ENCODE measurements at places on chromosomes 1 and 21.

- DNase-seq = no peak
- no peaks in the 10 kb centered on the region for H3K27me3 ChIP-seq
- no peak overlapping the region for H3K27ac ChIP-seq
- H3K36me3 ChIP-seq = no peaks in the 10 kb centered on the region
- H3K4me3 ChIP-seq = no peak overlapping the region
Measured at GRCh38 chr21:14290576-14290975, 74.6 kb downstream of the RBM11 start.

- no peaks in the 10 kb centered on the region for H3K27me3 ChIP-seq
- no peak for DNase-seq
- H3K4me1 ChIP-seq = no peaks in the 10 kb centered on the region
- H3K27ac ChIP-seq = no peak overlapping the region
- H3K36me3 ChIP-seq = peaks cover 50% of the 10 kb centered on the region
- no peak overlapping the region for H3K4me3 ChIP-seq
Measured at GRCh38 chr21:45266518-45267389, 20.9 kb downstream of the POFUT2 start.

- H3K36me3 ChIP-seq = no peaks in the 10 kb centered on the region
- H3K27me3 ChIP-seq = peaks cover 12% of the 10 kb centered on the region
- DNase-seq = no peak
- H3K4me3 ChIP-seq = no peak overlapping the region
- no peak overlapping the region for H3K27ac ChIP-seq
Measured at GRCh38 chr1:156815307-156815826, 1.3 kb downstream of the SH2D2A start.

DNA sequence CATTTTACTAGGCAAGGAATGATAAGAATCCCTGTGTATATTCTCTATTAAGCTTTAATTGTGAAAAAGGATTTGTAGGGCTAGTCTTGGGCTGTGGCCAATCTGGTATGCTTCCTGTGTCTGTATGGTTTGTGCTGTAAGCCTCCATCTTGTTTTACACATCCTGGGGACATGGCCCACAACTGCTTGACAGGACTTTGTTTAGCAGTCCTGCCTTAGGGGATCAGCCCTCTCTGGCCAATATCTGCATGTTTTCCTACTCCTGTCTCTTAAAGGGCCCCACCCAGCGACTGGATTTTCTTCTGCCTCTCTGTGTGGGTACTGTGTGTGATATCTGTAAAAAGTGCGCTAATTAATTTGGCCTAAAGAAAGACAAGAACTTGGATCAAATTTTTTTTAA is 813.2 kb downstream of the PLA2G4A start:
- no peak for DNase-seq
- no peak overlapping the region for H3K4me3 ChIP-seq
- H3K27me3 ChIP-seq = no peaks in the 10 kb centered on the region

- H3K27me3 ChIP-seq = no peaks in the 10 kb centered on the region
- H3K27ac ChIP-seq = no peak overlapping the region
- H3K4me1 ChIP-seq = no peaks in the 10 kb centered on the region
- H3K4me3 ChIP-seq = no peak overlapping the region
- H3K36me3 ChIP-seq = no peaks in the 10 kb centered on the region
Measured at GRCh38 chr1:196317535-196318522, 290.4 kb downstream of the KCNT2 start.

DNA sequence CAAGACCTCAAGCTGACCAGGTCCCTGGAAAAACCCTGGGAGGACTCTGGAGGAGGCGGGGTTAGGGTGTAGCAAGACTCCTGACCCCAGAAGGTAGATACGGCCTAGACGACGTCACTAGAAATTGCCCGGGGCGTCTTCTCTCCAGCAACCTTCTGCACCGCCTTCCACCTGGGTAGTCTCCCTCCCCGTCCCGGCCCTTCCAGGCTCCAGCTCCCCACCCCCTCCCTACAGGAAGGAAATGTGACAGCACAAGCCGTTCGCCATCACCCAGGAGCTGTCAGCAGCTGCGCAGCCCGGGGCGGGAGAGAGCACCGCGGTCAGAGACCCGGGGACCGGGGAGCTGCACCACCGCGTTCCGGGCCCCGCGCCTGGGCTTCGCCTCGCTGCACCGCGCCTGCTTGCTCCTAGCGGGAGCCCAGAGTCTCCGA is 20.0 kb downstream of the SERTAD4 start:
- H3K4me3 ChIP-seq = peak overlapping the region; percentile 33
- no peak for DNase-seq
- no peak overlapping the region for H3K27ac ChIP-seq
- peaks cover 7% of the 10 kb centered on the region for H3K4me1 ChIP-seq

GRCh38 chr1:245197121-245197520 is 42.3 kb downstream of the KIF26B start:
- no peak overlapping the region for H3K4me3 ChIP-seq
- DNase-seq = no peak
- no peaks in the 10 kb centered on the region for H3K36me3 ChIP-seq
- peaks cover 2% of the 10 kb centered on the region for H3K4me1 ChIP-seq
- H3K27me3 ChIP-seq = no peaks in the 10 kb centered on the region
- no peak overlapping the region for H3K27ac ChIP-seq

DNA sequence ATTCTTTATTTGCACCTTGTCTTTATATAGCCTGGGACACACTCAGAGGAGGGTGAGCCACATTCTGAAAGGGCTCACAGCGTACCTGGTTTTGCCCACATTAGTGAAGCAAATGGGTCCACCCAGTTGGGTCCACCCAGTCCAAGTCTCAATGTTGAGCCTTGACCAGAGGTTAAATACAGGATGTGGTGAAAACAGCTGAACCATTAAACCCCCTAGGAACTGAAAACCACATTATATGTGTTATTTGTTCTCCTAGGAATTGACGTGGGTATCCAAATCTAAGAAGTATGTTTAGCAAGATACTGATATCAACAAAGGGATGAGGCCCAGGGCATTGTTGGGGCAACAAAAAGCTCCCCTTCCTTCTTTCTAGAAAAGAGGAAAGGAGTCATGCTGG is 83.8 kb downstream of the SETD4 start:
- no peaks in the 10 kb centered on the region for H3K4me1 ChIP-seq
- no peak overlapping the region for H3K4me3 ChIP-seq
- DNase-seq = no peak
- no peaks in the 10 kb centered on the region for H3K36me3 ChIP-seq

- peaks cover 3% of the 10 kb centered on the region for H3K27me3 ChIP-seq
- peaks cover under 1% of the 10 kb centered on the region for H3K4me1 ChIP-seq
- no peaks in the 10 kb centered on the region for H3K36me3 ChIP-seq
- H3K27ac ChIP-seq = no peak overlapping the region
- no peak overlapping the region for H3K4me3 ChIP-seq
Measured at GRCh38 chr1:1604374-1605033, 4.6 kb upstream of the FNDC10 start.

DNA sequence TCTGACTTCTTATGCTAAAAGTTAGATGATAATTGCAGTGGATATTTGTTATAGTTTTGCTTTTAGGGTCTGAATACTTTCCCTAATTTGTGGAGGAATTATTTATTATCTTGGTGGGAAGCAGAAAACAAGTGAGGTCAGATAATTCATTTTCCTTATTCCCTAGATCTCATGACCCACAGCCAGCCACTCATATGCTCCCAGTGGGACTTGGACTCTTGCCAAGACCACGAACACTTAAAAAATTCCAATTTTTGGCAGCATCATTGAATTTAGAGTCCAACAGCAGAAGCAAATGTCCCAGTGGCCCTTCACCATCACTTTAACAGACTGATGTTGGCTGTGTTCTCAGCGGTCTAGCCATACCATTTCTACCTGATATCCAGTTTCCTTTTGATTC is 204.2 kb downstream of the HMCN1 start:
- H3K27me3 ChIP-seq = no peaks in the 10 kb centered on the region
- H3K4me3 ChIP-seq = no peak overlapping the region
- no peak overlapping the region for H3K27ac ChIP-seq
- H3K36me3 ChIP-seq = no peaks in the 10 kb centered on the region
- no peak for DNase-seq

GRCh38 chr1:35577071-35577998 is 4.2 kb downstream of the TFAP2E start:
- peak overlapping the region; percentile 40 for H3K4me3 ChIP-seq
- DNase-seq = no peak
- no peaks in the 10 kb centered on the region for H3K36me3 ChIP-seq
- peaks cover 7% of the 10 kb centered on the region for H3K4me1 ChIP-seq
- H3K27ac ChIP-seq = no peak overlapping the region

- no peak for DNase-seq
- H3K27ac ChIP-seq = no peak overlapping the region
- no peaks in the 10 kb centered on the region for H3K36me3 ChIP-seq
Measured at GRCh38 chr1:65773391-65774123, 19.1 kb upstream of the PDE4B start.

GRCh38 chr1:52590266-52590665 is 11.9 kb upstream of the GPX7 start:
- H3K27ac ChIP-seq = no peak overlapping the region
- H3K4me1 ChIP-seq = no peaks in the 10 kb centered on the region
- no peaks in the 10 kb centered on the region for H3K27me3 ChIP-seq
- no peak overlapping the region for H3K4me3 ChIP-seq
- H3K36me3 ChIP-seq = no peaks in the 10 kb centered on the region

DNA sequence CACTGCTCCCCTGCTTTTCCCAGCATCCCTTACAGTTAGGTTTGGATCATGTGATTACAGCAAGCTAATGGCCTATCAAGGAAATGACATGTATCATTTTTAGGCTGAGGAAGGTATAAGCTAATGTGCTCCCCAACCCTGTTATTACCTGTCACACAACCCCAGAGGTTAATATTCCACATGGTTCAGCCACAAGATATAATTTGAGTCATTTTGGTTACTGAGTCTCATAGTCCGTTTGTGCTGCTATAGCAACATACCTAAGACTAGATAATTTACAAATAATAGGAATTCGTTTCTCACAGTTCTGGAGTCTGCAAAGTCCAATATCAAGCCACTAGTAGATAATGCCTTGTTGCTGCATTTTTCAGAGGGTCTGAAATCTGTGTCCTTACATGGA is 29.1 kb upstream of the SLC16A1 start:
- H3K36me3 ChIP-seq = no peaks in the 10 kb centered on the region
- no peak overlapping the region for H3K27ac ChIP-seq
- H3K4me1 ChIP-seq = no peaks in the 10 kb centered on the region
- H3K27me3 ChIP-seq = no peaks in the 10 kb centered on the region
- no peak for DNase-seq
- no peak overlapping the region for H3K4me3 ChIP-seq

DNA sequence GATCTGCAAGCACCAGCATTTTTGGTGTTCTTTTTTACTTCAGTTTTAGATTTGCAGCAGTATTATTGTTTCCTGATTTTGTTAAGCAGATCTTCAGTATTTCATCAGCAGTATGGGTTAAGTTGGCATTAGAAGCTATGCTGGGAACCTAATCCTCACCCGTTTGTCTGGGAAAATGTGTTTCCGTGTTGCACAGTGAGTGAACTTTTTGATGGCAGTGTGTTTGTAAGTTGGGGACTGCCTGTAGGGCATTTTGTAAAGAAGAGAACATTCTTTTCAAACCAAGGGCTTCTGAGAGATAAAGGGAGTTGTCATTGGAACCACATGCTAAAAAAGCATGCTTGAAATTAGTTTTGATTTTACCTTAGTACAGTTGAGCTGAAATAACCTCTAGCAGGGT is 35.9 kb downstream of the UCK2 start:
- H3K4me1 ChIP-seq = peaks cover 3% of the 10 kb centered on the region
- DNase-seq = no peak
- H3K4me3 ChIP-seq = no peak overlapping the region
- H3K27ac ChIP-seq = no peak overlapping the region
- H3K36me3 ChIP-seq = no peaks in the 10 kb centered on the region
- H3K27me3 ChIP-seq = no peaks in the 10 kb centered on the region

DNA sequence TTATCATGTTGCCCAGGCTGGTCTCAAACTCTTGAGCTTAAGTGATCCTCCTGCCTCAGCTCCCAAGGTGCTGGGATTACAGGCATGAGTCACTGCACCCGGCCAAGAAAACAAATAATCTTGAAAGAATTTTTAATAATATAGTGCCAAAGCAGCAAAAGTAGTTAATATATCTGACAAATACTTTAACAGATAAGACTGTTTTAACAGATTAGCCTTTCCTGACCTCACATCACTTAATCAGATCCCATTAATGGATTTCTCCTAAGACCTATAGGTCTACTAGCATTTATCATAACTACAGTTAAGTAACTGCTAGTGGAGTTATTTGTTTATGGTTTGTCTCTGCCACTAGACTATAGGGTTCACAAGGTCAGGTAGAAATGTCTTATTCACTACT is 61.1 kb upstream of the HP1BP3 start:
- H3K4me3 ChIP-seq = no peak overlapping the region
- H3K27me3 ChIP-seq = no peaks in the 10 kb centered on the region
- no peaks in the 10 kb centered on the region for H3K4me1 ChIP-seq
- no peak overlapping the region for H3K27ac ChIP-seq
- peaks cover 4% of the 10 kb centered on the region for H3K36me3 ChIP-seq
- no peak for DNase-seq

DNA sequence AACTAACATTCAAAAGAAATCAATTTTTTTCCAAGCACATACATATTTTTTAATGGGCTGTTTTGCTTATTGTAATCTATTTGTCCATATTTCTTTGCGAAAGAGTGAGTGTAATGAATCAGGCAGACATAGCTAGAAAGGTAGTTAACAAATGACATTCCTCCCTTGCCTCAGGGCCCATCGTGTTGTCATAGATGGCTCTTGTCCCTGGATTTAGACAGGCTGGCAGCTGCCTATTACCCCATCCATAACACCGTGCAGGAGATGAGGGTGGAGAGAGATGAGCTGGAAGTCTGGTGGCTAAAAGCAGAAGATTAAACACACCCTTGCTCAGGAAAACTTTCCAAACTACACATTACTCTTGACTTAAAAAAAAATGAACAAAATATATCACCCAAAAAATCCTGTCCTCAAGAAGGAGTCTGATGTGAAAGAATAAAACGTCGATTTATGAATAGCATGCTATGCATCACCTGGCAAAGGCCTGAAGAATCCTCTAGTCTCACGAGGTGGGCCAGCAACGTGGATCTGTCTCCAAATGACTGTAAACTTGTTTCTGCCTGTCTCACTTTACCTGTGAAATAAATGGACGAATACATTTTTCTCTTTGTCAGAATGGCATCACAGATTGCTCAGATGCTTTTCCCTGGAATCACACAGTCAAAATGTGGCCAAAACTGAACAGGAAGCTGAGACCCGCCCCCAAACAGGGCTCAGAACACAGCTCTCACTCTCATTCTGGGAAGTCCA is 55.7 kb downstream of the C21orf91 start:
- H3K36me3 ChIP-seq = no peaks in the 10 kb centered on the region
- DNase-seq = no peak
- H3K27me3 ChIP-seq = no peaks in the 10 kb centered on the region

- H3K4me1 ChIP-seq = peaks cover 4% of the 10 kb centered on the region
- DNase-seq = no peak
- no peaks in the 10 kb centered on the region for H3K27me3 ChIP-seq
- H3K36me3 ChIP-seq = no peaks in the 10 kb centered on the region
- no peak overlapping the region for H3K4me3 ChIP-seq
Measured at GRCh38 chr1:99647490-99647889, 1.6 kb downstream of the PALMD start.

GRCh38 chr1:6116137-6116536 is 64.0 kb downstream of the CHD5 start:
- H3K27me3 ChIP-seq = no peaks in the 10 kb centered on the region
- no peaks in the 10 kb centered on the region for H3K36me3 ChIP-seq
- H3K27ac ChIP-seq = no peak overlapping the region
- no peak overlapping the region for H3K4me3 ChIP-seq
- no peak for DNase-seq

Data from iPS DF 6.9 (cell line).